ENCODE measurements at places on chromosomes 2 and 18.
A peak's percentile ranks its signal among the peaks of the same experiment; 100 is the strongest.

DNA sequence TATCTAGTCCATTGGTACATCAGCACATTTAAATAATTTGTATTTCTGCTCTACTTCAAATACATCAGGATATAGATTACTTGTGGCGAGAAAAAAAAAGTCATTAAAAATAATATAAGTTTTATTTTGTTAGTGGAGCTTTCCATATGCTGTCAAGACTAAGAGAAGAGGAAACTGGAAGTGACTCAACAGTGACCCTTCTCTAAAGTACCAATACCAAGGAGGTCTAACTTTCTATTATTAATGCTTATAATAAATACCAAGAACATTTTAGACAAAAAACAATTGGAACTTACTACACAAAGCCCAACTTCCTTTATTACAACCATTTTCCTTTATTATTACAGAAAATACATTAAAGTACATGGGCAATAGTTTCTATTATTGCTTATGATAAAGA lies 39.8 kb downstream of the TTR start:
- DNase-seq: no peak

- DNase-seq: no peak
Measured at GRCh38 chr2:200829258-200829655, 17.5 kb downstream of the BZW1 start.

- DNase-seq: no peak
Measured at GRCh38 chr2:6913415-6914157, 3.6 kb upstream of the RNF144A start.

GRCh38 chr2:113767811-113768460 lies 11.5 kb upstream of the SLC35F5 start:
- no peak for DNase-seq

- no peak for DNase-seq
Measured at GRCh38 chr2:60415814-60416213, 137.6 kb downstream of the BCL11A start.

DNA sequence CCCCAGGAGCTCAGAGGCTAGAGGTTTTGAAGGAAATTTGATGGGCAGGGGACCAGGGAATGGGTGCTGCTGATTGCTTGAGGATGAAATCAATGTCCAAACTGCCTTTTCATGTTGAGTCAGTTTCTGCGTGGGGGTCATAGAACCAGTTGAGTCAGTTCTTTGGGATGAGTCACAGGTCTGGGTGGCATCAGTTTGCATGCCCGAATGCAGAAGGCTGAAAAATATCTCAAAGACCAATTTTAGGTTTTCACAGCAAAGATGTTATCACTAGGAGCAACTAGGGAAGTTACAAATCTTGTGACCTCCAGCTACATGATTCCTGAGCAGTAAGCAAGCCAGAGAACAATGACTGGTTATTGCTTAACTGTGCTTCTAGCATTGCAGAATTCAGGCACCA lies 1135.1 kb upstream of the CRIM1 start:
- DNase-seq: no peak

GRCh38 chr2:27715318-27716210 lies 51.9 kb downstream of the SLC4A1AP start:
- no peak for DNase-seq

- DNase-seq: no peak
Measured at GRCh38 chr2:224532931-224533330, 52.2 kb downstream of the CUL3 start.

GRCh38 chr2:3636586-3637310 lies 21.3 kb upstream of the ALLC start:
- no peak for DNase-seq

GRCh38 chr2:67320861-67321587 lies 76.1 kb upstream of the ETAA1 start:
- no peak for DNase-seq

DNA sequence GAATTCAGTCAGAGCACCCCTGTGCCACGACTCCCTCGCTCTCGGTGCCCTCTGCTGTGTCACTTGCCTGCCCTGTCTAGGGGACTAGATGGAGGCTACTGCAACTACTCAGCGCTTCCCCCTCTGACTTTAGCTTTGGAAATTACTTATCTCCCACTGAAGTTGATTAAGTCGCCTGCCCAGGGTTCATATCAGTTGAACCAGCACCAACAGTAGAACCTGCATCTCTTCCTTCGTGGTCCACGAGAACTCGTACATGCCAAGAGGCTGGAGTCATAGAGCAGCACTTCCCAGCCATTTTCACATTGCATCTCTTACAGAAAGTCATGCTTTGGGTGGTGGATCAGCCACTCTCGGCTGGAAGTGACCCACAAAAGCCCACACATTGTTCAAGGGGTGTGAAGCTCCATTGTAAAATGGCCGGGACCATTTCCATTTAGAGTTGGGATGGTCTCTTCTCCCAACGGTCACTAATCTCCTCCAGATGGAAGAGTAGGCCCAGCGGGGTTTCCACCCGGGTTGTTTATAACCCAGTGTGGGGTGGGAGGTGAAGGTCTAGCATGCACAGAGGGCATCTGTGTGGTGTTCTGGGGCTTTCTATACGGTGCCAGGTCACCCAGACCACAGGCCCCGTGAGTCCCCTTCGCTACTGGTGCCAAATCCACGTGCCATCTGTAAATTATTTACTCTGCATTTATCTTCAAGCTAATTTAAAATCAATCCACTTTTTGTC lies 38.0 kb downstream of the STEAP3 start:
- no peak for DNase-seq

DNA sequence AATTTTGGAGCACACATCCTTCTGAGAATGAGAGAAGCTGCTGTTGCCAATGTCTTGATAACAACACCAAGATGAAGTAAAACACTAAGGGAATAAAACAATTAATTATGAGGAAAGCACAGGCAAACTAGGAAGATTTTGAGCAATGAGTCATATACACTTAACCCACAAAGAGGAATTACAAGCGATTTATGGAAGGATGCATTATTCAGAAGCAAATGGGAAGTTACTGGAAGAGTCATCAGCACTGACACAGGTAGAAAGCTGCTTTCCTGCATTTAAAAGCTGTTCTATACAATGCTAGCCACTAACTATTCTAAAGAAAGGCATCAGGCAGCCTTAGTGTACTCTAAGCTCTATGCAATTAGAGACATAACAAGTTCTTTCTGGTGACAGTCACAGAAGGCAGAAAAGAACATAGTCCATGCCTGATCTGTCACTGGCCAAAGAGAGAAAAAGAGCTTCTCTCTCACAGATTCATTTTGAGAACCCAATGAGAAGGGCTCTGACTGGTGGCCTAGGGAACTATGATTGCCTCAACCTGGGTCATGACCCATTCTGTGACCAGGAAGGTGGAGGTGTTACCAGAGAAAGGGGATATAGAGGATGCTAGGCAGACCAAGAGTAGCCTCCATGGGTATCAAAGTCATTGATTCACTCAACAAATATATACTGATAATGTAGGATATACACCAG lies 45.4 kb downstream of the M1AP start:
- no peak for DNase-seq

- no peak for DNase-seq
Measured at GRCh38 chr2:145807968-145808367, 1288.0 kb upstream of the ZEB2 start.

DNA sequence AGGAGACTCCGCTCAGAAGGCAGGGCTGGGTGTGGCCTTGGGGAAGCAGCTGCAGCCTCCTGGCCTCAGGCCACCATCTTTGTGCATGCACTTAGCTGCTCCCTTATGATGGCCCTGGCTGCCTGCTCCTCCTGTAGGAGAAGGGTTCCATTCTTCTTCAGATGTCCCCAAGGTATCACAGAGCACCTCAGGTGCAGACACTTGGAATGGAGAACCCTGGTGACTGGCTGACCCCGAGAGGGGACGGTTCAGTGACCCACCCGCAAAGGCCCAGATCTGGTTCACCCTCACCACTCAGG lies 9.6 kb downstream of the GPAT2 start:
- DNase-seq: no peak

- peak; percentile 28 for DNase-seq
Measured at GRCh38 chr2:16012626-16013358, 72.4 kb downstream of the MYCN start.

GRCh38 chr2:174778085-174778981 lies 14.1 kb upstream of the CHRNA1 start:
- DNase-seq: no peak

DNA sequence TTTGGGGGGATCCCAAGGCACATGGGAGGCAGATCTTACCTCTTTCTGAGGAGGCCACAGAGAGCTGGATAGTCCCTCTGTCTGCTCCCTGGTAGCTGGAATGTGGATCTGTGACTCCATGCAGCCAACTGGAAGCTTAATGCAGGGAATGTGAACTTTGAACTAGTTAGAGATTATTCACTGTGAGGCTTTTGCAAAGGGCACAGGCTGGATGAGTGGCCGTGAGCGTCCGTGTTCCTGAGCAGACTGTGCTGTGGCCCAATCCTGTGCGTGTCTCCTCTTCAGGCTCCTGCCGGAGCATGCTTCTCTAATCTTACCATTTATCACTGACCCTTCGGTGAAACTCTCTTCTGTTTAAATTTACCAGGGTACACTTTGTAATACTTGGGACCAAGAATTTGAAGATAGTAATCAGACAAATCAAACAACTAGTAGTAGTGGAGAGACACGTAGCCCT lies 187.6 kb downstream of the PTPRM start:
- no peak for DNase-seq

DNA sequence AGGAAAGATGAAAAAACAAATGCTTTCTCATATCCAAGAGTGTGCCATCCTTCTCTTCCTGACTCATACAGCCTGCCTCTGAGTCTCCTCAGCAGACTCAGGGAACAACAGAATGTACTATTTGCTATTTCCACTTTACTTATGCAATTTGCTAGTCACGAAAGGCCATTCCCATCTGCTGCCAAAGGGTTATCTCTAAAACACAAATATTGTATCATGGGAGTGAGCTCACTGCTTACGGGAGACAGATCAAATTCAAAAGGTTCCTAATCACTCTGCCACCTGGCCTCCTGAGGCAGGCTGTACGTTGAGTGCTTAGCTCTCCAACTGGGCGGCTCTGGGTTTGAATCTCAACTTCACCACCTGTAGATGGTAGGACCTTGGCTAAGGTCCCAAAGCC lies 92.0 kb downstream of the GAREM1 start:
- no peak for DNase-seq

DNA sequence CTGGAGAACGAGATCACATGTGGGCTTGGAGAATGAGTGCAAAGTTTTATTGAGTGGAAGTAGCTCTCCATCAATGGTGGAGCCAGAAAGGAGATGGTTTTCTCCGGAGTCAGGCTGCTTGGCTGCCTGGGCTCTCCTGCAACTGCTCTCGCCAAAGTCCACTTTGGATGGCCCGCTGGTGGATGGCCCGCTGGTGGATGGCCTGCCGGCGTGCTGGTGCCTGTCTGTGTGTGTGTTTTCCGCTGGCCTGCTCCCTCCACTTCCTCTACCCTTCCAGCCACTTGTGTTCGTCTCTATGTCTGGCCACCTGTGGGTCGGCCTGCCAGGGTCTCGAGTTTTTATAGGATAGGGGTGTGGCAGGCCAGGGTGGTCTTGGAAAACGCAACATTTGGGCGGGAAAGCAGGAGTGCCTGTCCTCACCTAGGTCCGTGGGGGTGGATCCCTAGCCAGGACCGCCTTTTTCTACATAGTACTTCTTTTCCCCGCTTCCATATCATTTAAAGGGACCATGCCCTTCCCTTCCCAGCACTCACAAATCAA lies 1292.1 kb upstream of the PIK3C3 start:
- no peak for DNase-seq

- DNase-seq: no peak
Measured at GRCh38 chr18:34633368-34633767, 76.7 kb upstream of the DTNA start.

DNA sequence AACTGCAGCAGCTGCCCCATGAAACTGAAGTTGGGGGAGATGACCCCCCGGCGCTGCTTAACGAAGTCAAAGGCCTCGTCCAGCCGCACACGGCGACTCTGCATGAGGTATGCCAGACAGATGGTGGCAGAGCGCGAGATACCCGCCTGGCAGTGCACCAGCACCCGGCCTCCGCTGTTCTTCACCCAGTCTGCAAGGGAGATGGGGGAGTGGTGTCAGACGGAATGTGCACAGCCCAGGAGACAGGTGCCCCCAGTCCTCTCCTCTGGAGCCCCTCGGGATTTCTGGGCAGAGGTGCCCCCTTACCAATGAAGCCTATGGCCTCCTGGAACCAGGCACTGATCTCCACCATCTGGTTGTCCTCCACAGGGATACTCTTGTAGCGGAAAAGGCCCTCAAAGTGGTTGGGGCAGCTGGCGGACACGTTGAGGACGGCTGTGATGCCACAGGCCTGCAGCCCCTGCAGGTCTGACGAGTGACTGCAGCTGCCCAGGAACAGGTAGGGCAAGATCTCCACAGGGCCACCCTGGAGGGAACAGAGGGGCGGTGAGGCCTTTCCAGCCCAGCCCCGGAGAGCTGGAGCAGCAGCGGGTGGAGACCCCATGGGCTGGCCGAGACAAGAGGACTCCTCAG lies 1.3 kb downstream of the DUSP2 start:
- no peak for DNase-seq

DNA sequence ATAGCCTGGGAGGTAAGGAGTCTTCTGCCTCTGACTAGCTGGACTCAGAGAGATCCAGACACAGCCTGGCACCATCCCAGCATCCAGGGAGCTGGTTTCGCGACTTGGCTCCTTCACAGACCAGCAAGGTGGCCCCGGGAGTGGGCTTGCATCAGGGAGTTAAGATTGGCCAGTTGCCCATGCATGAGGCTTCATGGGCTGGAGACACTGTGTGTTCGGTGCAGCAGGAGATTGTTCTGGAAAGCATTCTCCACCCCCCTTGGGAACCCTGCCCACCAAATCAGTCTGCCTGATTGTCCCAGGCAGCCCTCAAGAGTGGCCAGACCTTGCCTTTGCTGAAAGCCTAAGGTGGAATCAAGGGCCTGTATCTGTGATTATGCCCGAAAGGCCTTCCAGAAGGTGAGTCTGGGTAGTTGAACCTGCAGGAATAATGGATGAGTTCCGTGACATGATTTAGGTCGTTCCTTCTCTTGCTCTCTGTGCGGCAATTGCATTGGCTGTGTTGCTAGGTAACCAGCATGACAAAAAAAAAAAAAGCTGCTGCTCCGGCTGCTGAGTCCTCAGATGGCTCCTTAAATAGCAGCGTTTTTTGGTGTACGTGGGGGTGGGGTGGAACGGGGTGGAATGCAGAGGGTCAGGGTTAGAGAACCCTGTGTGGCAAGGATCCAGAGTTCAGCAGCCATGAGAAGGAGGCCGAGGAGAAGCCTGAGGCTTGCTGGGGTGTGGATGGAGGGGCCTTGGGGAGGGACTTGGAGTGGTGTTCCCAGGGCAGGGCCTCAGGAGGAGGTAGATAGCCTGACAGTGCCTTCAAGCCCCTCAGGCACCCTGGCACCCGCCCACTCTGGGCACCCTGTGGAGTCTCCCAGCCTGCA lies 93.0 kb upstream of the MCFD2 start:
- peak; percentile 88 for DNase-seq

- DNase-seq: no peak
Measured at GRCh38 chr18:62729487-62730386, 14.4 kb downstream of the PHLPP1 start.

Measured in renal cortex interstitium (tissue), 15 donors.